ENCODE measurements at places on chromosomes 2 and 18. TPM values are rescaled to one million over a fixed set of nuclear protein-coding genes. Genes with fewer than 3 reads are reported as not detected.

The SLC5A7 gene
- polyA plus RNA-seq: 0.09 TPM

The ASPRV1 gene
- 2.9 TPM for polyA plus RNA-seq

The FBXO15 gene
- 1.9 TPM for polyA plus RNA-seq

The MYOM1 gene
- polyA plus RNA-seq: 731 TPM

The MLPH gene
- 1.0 TPM for polyA plus RNA-seq

The CYP27A1 gene
- polyA plus RNA-seq: 21.2 TPM

The CFAP221 gene
- 0.53 TPM for polyA plus RNA-seq

The FARSB gene
- 23.7 TPM for polyA plus RNA-seq

The OBSL1 gene
- polyA plus RNA-seq: 138 TPM

The EIF5B gene
- 53.9 TPM for polyA plus RNA-seq

The UPP2 gene
- 0.11 TPM for polyA plus RNA-seq

The PPP1R1C gene
- 0.34 TPM for polyA plus RNA-seq

The EMILIN2 gene
- polyA plus RNA-seq: 22.4 TPM

The POTEC gene
- polyA plus RNA-seq: not detected

The RAX gene
- polyA plus RNA-seq: not detected

The SPDYA gene
- polyA plus RNA-seq: 1.2 TPM

The AMER3 gene
- polyA plus RNA-seq: not detected

The EMILIN1 gene
- polyA plus RNA-seq: 61.4 TPM

The EHD3 gene
- polyA plus RNA-seq: 3.7 TPM

The PDE11A gene
- 1.00 TPM for polyA plus RNA-seq

The STAT4 gene
- 1.7 TPM for polyA plus RNA-seq

The GKN1 gene
- polyA plus RNA-seq: not detected

The MRPL33 gene
- polyA plus RNA-seq: 101 TPM

The SRD5A2 gene
- polyA plus RNA-seq: 0.04 TPM

The CRYGA gene
- not detected for polyA plus RNA-seq

The ZNF2 gene
- 4.9 TPM for polyA plus RNA-seq

The ALS2 gene
- 16.3 TPM for polyA plus RNA-seq

Measured in forelimb muscle (tissue), 1 donor.